ENCODE measurements at places on chromosomes 3 and 15.

GRCh38 chr15:51234176-51234927, 104.0 kb downstream of the CYP19A1 start:
- no peak for DNase-seq

DNA sequence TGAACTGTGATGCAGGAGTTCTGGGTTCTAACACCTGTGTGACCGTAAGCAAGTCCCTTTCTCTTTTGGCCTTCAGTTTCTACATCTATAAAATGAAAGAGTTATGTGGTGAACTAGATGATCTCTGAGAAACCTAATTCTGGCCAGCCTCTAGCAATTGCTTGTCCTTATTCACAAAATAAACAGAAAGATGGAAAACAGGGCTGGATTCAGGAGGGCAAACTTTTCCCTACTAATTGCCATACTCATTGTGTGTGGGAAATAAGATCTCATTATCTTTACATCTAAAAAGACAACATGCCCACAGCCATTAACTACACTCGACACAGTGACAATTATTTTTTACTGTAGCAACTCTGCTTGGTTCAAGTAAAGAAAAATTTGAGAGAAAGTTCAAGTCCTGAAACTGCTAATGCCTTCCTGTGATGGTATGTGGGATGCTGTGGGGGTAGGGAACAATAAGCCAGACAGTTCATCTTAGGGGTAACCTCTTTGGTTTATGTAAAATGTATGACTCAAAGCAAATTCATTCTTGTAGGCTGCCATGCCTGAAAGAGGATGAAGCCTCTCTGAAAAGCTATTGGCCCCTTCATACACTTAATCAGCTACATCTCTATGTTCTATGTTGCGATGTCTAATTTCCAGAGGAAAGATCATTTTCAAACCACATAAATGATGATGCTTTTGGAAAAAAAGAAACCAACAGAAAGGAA, 177.6 kb upstream of the BCL6 start:
- no peak for DNase-seq

GRCh38 chr15:65081758-65082157, 5.2 kb downstream of the KBTBD13 start:
- no peak for DNase-seq

DNA sequence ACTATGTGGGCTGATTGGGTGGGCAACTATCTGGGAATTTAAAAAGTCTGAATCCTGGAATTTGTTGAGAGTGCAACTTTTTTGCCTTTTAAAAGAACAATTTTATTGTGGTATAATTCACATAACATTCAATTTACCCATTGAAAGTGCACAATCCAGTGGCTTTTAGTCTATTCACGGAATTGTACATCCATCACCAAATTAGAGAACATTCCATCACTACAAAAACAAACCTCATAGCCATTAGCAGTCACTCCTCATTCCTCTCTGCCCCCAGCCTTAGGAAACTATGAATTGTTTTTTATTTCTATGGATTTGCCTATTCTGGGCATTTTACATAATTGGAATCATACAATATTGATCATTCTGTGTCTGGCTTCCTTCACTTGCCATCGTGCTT, 101.8 kb upstream of the ALDH1A3 start:
- DNase-seq: no peak

DNA sequence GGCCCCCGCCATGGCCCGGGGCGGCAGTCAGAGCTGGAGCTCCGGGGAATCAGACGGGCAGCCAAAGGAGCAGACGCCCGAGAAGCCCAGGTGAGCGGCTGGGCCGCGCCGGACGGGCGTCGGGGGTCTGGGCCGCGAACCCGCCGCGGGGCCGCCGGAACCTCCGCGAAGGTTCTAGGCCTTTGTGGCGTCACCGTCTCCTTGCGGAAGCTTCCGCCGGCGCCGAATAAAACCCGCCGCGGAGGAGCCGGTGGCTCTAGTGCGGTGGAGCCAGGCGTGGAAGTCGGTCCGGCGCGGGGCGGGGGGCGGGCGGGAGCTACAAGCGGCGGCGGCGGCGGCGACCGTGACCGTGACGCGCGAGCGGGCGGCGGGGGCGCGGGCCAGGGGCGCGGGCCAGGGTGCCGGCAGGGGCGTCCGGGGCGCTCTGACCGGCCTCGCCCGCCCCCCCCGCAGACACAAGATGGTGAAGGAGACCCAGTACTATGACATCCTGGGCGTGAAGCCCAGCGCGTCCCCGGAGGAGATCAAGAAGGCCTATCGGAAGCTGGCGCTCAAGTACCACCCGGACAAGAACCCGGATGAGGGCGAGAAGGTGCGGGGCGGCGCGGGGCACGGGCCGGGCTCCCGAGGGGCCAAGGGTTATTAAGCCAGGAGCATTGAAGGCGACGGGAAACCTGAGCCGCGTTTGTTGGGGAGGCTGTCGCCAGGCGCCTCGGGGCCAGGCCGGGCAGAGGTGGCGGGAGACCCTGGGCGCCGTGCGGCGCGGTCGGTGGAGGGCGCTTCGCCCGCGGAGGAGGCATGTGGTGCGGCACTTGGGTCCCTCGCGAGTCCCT, at the start of gene DNAJA4:
Gene DNAJA4 (plus strand): TSS at position 259 of the 833 bp plus-strand sequence. CDS start 202 bp downstream, at position 461.
- DNase-seq: peak; percentile 29

DNA sequence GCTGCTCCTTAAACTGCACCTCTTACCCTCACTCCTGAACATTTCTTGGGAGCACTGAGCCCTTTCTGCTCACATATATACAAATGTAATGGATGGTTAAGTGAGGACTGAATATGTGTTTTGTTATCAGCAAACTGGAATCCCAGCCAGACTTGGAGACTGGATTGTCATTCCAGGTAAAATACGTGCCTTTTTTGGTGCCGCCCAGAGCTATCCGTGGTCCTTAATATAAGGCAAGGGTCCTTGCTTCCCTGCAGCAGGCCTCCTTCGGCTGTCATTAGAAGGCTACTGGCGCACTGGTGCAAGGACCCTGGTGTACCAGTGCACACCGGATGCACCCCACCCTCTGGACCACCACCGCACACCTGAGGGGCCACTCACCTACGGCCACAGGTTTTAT, 1.1 kb upstream of the GABRB3 start:
- peak; percentile 17 for DNase-seq

All from hepatocyte (in vitro differentiated cells).